Astrocyte of the cerebellum (primary cell): ENCODE measurements at places on chromosomes 13 and 19.

GRCh38 chr13:110195547-110196485 lies 111.1 kb downstream of the COL4A1 start:
- no peak for DNase-seq

- peak; percentile 56 for DNase-seq
These were observed at the start of gene TSHZ3 for GRCh38 chr19:31349160-31349881. TSHZ3 (minus strand) TSS chr19:31349436; CDS start chr19:31349219, 217 bp downstream.

DNA sequence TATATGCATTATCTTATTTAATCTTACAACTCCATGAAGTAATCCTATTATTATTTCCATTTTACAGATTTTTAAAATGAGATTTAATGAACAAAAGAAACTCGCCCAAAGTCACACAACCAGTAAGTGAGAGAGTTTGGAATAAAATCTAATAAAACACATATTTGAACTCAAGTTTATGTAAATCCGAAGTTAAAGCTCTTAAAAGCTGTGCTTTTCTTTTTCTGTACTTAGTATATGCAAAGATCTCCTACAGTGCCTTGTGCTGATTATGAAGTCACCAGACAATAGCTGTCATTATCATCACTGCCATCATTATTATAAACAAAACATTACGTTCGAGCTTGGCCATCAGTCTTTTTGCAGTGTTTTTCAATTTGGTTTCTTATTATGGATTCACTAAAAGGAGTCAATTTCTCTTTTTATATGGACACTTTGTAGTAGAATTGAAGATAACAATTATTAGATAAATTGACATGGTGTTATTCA lies 29.7 kb upstream of the ENOX1 start:
- DNase-seq, result no peak

DNA sequence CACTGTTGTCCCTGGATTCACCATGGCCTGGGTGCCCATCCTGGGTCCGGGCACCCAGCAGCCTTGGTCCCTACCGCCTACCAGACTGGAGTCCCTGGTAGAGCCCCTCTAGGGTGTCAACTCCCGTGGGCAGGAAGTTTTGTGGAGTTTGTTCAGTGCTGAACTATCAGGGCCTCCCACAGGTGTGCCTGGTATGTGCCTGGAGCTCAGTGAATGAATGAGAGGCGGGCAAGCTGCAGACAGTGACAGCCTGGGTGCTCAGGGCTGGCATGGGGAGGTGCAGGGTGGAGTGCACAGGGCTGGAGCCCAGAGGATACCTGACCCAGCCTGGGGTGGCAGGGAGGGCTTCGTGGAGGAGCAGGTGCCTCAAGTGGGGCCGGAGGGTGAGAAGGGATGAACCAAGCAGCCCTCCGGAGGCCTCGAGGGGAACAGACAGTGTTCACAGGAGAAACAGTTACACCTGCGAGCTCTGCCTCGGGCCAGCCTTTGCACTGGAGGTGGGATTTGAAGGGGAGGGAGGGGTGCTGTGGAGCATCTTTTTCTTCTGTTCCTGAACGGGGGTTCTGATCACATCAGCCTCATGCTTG lies 29.6 kb downstream of the PAK4 start:
- DNase-seq, result no peak

DNA sequence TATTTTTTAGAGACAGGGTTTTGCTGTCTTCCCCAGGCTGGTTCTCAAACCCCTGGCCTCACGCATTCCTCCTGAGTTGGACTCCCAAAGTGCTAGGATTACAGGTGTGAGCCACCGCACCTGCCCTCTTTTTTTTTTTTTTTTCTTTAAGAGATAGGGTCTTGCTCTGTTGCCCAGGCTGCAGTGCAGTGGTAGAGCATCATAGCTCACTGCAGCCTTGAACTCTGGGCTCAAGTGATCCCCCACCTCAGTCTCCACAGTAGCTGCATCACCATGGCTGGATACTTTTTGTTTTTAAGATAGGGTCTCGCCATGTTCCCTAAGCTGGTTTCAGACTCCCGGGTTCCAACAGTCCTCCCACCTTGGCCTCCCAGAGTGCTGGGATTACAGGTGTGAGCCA lies 1.5 kb downstream of the KCNJ14 start:
- DNase-seq, result no peak
